Hepatocyte (in vitro differentiated cells): ENCODE measurements at places on chromosomes 1 and 21. TPM values are rescaled to one million over a fixed set of nuclear protein-coding genes. Genes with fewer than 3 reads are reported as not detected.
A peak's percentile ranks its signal among the peaks of the same experiment; 100 is the strongest.

GRCh38 chr1:91011726-91012125 is 10.1 kb downstream of the ZNF644 start:
- no peak for DNase-seq

- no peak for DNase-seq
These were observed 156.9 kb upstream of the IGSF21 start for GRCh38 chr1:17950728-17951127.

DNA sequence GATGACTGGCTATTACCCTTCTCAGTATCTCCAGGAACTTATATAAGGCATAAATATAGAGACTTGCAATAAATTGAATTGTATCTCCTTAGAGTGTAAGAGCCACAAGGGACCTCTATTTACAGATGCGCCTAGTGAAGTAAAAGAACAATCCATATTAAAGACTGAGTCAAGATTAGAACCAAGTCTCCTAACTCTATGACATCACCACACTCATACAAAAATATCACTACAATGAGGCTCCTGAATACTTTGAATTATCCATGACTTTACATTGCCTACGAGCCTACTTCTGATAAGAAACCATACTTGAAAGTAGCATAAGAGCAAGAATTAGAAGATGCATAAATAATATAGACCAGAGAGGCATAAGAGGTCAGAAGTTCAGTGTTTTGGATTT is 18.8 kb downstream of the DPYD start:
- no peak for DNase-seq

DNA sequence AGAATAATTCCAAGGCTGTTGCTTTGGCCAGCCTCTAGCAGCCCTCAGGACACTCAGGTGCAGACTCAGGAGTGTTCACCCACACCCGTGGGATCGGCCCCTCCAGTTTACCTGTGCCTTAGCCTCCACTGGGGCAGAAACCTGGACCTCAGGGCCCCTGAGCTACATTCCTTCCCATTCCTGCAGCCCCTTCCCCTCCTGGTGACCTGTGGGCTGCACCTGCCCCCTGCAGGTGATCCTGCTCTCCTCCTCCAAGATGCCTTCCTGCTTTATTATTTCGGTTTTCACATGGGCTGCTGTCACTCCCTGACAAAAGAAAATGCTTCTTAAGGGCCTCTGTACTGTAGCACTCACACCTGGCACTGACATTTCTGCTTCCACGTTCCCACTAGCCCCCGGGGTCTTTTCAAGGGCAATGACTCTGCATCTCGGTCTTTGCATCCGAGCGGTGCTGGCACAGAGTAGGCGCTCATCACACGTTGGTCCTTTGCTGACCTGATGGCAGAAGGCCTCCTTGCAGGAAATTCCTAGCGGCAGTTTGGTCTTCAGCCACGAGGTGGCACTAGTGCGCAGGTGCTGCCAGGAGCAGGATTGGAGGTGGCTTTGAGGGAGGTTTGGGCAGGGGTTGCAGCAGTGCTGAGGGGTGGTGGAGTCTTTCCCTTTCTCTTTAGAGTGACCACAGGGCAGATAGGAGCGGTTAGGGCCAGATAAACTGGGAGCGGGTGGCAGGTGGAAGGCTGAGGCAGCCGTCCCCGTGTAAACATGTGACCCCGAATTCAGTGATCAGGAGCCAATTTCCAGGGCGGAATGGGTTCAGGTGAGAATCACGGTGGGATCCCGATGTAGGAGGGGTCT is 25.3 kb upstream of the ETV3 start:
- DNase-seq = peak; percentile 79

DNA sequence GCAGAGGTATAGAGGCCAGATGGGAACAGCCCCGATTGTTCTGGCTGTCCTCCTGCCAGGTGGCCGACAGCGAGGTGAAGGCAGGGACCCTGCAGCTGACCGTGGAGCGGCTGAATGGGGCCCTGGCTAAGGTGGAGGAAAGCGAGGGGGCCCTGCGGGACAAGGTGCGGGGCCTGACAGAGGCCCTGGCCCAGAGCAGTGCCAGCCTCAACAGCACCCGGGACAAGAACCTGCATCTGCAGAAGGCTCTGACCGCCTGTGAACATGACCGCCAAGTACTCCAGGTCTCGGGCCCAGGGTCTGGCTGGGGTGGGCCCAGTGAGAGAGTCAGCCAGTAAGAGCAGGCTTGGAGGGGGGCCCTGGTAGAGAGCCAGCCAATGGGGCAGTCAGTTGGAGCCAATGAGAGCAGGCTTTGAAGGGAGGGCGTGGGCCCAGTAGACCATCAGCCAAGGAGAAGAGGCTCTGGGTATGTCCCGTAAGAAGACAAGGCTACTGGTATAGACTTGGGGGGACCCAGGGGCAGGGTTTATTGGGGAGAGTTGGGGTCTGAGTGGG is 11.3 kb downstream of the MFAP2 start:
- no peak for DNase-seq

DNA sequence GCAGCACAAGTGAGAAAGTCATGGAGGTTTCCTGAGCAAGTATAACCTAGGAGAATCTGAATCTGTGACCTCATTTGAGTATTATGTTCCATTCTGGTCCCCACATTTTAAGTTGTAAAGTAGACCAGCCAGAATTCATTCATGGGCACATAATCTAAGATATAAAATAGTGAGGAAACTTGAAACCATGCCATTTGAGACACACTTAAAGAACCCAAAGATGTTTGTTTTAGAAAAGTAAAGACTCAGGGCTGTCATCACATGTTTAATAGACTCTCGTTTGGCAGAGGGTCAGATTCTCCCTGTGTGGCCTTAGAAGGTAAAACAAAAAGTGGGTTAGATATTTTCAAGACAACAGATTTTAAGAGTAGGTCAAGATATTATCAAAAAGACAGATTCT is 6.4 kb downstream of the SZT2 start:
- DNase-seq = no peak

DNA sequence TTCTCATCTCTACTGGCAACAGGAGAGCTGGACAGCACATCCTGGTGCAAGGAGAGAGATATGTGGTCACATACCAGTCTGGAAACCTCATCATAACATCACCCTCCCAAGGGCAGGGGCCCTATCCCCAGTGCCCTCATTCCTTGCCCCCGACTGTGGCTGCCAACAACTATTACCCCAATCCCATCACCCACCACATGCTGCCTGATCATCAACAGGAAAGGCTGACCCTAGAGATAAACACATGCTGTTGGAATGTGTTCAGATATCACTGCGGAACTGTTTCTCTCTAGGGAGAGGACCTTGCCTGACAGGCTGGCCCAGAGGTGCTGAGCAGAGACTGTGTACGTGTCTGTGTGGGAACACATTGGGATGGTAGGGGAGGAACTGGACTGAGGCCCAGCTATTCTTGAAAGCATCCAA is 4.5 kb upstream of the INKA2 start:
- DNase-seq = peak; percentile 25

- DNase-seq = peak; percentile 7
These were observed 100.2 kb upstream of the GNG4 start for GRCh38 chr1:235749755-235750300.

DNA sequence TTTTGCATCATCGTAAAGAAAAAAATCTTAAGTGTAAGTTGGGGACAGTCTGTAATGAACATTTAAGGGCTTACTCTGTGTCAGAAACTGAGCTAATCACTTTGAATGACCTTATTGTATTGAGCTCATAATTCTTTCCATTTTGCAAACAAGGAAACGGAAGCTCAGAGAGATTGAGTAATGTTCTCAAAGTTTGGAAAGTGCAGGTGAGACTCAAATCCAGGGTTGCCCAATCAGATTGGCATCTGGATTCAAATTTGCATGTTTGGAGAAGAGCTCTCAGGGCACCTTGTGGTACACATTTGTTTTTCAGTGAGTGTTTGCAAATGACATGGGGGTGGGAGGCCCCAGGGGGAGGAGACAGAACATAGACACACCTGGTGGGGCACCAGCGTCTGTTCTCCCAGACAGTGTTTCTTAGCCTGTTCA is 8.0 kb downstream of the ALPL start:
- no peak for DNase-seq

- DNase-seq = no peak
These were observed 217.6 kb downstream of the SDCCAG8 start for GRCh38 chr1:243473227-243474135.

DNA sequence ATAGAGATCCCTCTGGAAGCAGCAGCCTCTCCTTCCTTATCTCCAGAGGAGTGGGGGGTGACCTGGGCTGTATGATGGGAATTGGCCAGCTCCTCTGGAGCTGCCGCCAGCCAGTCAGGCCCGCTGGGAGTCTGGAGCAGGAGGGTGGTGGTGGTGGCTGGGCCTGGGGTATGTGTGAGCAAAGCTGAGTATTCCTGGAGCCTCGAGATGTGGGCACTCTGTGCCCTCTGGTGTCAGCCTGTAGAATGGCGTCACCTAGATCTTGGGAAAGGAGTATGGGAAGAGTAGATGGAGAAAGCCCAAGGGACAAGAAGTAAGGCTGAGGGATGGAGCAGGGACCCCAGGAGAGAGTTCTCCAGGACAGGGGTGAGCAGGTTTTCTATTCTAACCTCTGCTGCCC is 16.0 kb downstream of the VANGL2 start:
- peak; percentile 49 for DNase-seq

- no peak for DNase-seq
These were observed 126.5 kb downstream of the SPATA46 start for GRCh38 chr1:162250004-162250730.

- no peak for DNase-seq
These were observed 9.5 kb downstream of the KDM4A start for GRCh38 chr1:43659212-43660166.

DNA sequence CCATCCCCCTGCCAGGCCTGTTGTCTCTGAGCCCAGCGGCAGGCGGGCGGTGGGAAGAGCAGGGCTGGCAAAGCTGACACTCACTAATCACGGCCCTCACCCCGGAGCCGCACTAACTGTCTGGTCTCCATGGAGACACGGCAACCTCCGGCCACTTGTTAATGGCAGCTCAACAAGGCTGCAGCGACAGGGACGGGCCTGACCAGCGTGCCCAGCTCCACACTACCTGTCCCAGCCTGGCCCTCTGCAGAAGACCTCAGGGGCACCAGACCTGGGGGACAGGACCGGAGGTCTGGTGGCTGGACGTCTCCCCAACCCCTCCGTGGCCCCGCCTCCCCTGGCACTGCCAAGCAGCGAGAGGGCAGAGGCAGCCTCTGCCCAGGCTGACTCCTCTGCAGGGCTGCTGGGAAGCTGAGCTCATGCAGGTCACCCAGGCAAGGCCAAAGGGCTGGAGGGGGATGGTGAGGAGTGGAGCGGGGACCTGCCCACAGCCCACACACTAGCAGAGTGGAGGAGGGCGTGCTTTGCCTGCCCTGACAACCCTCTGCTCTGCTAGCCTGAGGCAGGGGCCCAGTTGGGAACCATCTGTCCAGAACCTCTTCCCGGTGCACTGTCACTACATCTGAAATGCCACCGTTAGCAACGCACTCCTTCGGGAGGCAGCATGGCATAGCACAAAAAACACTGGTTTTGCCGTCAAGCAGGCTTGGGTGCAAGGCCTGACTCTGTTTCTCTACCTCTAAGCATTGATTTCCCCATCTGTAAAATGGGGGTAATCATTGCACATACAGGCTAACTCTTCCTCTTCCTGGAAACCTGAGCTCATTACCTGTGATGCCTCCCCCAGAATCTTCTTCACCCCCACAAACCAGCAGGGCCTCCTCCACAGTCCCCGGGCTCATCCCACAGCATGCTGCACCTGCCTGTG is 29.6 kb upstream of the WASF2 start:
- DNase-seq = no peak

GRCh38 chr21:37041706-37042271 is 31.1 kb downstream of the PIGP start:
- DNase-seq = no peak

Gene SMPDL3B
- polyA plus RNA-seq = 11.2 and 16.2 TPM in 2 replicates

Gene PDXK
- 185 and 192 TPM in 2 replicates for polyA plus RNA-seq

Gene RGSL1
- polyA plus RNA-seq = not detected in 2 replicates

Gene FCRL5
- polyA plus RNA-seq = not detected in 2 replicates

Gene ESPN
- 48.4 and 65.7 TPM in 2 replicates for polyA plus RNA-seq

Gene ACOT11
- 9.3 and 20.0 TPM in 2 replicates for polyA plus RNA-seq
